Forelimb muscle (tissue), 1 donor: ENCODE measurements at places on chromosomes 12 and 14. TPM values are rescaled to one million over a fixed set of nuclear protein-coding genes. Genes with fewer than 3 reads are reported as not detected.

The EPYC gene
- polyA plus RNA-seq = not detected

The FAM181A gene
- not detected for polyA plus RNA-seq

The TMEM179 gene
- polyA plus RNA-seq = 1.1 TPM

The RFLNA gene
- 6.1 TPM for polyA plus RNA-seq

GRCh38 chr12:3600039-3600720 is 109.2 kb downstream of the PRMT8 start:
- no peak for DNase-seq

DNA sequence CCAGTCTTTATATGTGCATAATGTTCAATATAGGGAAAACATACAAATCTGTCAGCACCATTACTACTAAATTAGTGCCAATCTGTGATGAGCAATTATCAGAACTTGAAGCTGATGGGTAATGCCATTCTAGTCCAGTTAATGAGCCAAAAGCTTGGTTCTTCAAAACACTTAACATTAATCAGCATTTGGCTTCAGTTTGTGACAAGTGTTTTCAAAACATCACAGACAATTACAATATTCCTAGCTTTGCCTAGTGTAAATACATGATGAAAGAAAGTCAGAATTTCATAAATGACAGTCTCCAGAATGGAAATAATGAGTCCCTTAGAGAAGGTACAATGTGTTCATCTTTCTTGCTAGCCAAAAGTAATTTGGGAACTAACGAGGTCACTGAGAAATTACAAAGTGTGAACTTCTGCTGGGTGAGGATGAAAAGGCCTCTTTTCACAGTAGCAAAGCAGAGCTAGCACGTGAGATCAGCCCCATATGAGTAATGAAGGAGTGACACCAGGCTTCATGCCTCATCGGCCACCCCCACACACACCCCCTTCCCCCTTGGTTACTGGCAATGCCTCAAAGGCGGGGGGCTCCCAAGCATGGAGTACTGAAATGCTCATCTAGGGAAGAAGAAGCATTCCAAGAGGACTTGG is 180.6 kb upstream of the EEA1 start:
- no peak for DNase-seq

- no peak for DNase-seq
Observed at GRCh38 chr14:72594099-72594901, 299.6 kb downstream of the DPF3 start.

- DNase-seq = no peak
Observed at GRCh38 chr12:125169870-125170269, 104.6 kb downstream of the AACS start.

DNA sequence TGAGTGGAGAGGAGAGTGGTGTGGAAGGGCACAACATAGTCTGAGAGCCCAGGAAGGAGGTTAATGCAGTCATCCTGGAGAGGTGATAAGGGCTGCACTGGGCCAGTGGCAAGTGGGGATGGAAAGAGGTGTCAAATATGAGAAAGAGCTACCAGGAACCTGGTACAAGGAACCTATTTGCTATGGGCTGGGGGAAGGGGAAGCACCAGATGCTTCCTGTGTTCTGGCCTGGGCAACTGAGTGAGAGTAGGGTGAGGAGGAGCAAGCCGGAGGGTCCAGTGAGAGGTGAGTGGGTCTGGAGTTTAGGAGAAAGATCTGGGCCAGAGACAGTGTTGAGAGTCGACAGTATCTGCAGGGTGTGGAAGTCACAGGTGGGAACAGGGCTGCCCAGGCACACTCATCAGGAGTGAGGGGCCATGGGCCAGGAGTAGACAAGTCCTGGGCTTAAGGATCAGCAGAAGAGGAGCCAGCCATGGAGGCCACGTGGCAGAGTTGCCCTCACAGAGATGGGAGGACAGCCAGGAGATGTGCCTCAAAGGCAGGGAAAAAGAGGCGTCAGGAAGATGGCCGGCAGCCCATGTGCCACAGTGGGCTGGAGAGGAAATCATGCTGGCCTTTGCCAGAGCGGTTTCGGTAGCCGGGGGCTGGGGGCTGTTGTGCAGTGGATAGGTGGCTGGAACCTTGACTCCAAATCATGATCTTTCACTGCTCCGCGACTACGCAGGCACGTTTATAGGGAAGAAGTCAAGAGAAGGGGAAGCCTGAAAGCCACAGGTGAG is 2.9 kb upstream of the AQP6 start:
- no peak for DNase-seq

DNA sequence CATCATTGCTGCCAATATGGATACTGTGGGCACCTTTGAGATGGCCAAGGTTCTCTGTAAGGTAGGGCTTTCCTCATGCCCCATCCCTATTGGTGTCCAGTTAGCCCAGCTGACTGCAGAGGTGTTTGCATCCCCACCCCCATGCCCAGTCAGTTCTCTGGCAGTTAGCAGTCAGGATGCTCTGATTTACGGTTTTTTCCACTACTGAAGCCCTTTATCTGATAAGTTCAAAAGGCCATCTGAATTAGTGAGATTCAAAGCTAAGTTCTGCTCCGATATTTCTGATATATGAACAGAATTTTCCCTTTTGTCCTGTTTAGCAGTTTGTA is 773 bp downstream of the GMPR2 start:
- no peak for DNase-seq

DNA sequence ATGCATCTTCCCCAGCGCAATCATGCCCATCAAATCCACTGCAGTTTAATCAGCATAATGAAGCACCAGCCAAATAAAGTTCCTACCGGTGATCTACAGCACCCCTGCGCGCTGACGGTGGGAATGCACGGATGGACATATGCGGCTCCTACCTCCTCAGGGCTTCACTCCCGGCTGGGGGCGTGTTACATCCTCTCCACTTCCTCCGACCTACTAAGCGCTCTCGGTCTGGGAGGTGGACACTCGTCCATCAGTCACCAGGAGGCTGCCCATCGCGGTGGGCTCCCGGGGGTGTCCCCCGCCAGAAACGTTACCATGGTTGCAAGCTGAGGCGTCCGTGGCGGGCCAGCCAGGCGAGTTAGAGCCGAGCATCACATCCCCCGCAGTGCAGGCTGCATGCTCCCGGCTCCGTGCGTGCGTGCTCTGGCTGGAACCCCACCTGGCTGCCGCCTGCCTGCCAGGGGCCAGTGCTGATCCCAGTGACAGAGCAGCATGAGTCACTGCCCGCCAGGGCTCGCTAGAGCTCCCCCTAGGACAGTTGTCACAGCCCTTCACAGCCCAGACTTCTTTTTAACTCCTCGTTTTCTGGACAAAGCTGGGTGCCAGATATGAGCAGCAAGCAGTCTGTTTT is 73.0 kb downstream of the CIT start:
- DNase-seq = peak; percentile 38

DNA sequence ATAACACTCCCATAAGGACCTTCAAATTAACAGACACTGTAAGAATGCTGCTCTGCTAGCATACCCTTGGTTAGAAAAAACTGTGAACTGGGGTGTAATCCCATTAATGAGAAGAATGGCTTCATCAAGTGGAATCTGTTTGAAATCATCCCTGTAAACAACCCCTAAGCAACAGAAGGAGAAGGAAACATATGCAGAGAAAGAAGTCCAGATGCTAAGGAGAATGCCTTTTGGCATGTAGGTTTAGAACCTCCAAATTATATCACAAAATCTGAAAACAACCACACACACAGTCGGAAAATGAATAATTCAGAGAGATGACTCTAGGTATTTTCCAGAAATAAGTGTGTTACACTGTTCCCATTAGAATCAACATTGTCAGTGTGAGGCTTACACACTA is 140.2 kb downstream of the NUAK1 start:
- no peak for DNase-seq

DNA sequence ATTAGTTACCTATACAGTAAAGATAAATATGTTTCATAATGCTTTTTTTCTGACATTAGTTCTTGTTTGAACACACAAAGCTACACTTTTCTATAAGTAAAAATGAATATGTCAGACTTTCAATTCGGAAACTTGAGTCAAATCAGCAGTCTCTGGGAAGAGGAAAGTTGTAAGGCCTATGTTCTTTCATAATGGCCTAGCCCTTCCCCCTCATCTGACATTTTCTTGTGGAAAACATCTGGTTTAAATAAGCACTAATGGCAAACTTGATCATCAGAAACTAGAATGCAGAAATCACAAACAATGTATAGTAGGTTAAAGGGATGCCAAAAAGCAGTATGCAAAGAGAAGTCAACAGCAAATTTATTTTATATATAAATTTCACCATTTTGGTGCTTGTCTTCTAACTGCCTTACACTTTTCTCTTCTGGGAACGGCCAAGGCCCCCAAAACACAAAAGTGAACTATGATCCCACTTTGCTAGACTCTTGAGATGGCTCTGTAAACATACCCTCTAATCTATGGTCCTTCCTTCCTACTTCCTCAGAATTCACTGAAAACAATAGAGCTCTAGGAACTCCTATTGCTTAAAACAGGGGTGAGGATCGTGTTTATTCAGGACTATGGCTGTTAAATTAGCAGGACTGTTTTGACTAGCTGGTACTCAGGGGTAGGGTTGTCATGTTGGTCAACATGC is 444.1 kb downstream of the RAD51B start:
- no peak for DNase-seq
